ENCODE measurements at places on chromosomes 5 and 9. TPM values are rescaled to one million over a fixed set of nuclear protein-coding genes. Genes with fewer than 3 reads are reported as not detected.

The COL23A1 gene
- 0.13 TPM for total RNA-seq

The SPARC gene
- total RNA-seq: 0.62 TPM

The GRXCR2 gene
- total RNA-seq: not detected

The TUSC1 gene
- total RNA-seq: 0.37 TPM

The PCDHGA1 gene
- 0.08 TPM for total RNA-seq

The CCDC187 gene
- not detected for total RNA-seq

The CAMK4 gene
- 136 TPM for total RNA-seq

The SLC46A2 gene
- not detected for total RNA-seq

The FAM78A gene
- total RNA-seq: 66.0 TPM

The ENTREP1 gene
- total RNA-seq: not detected

The SLC6A7 gene
- total RNA-seq: not detected

Measured in naive thymus-derived CD4-positive, alpha-beta T cell (primary cell).